ENCODE measurements at places on chromosomes 4 and X.

- DNase-seq, result no peak
Observed at GRCh38 chrX:80335062-80335830, 85.0 kb upstream of the TENT5D start.

DNA sequence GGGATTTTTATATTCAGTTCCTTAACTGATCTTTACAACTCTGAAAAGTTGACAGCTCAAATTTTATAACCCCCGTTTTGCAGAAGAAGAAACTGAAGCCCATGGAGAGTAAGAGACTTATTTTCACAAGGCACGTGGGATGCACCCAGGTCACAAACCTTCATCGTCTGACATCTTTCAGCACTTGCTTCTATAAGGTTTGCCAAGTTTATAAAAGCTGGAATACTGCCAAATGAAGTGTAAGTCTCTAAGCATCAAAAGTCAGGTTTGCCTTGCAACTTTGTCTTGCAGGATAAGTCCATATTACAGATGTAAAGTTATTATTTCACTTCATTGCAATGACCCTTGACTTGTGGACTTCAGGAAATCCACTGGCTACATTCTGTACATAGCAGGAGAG is 6.3 kb upstream of the KCNIP4 start:
- DNase-seq, result no peak

GRCh38 chrX:20988118-20988517 is 386.1 kb upstream of the CNKSR2 start:
- no peak for DNase-seq

- DNase-seq, result no peak
Observed at GRCh38 chr4:125626946-125627345, 312.2 kb downstream of the FAT4 start.

- DNase-seq, result no peak
Observed at GRCh38 chrX:26192204-26192603, at the start of gene MAGEB6. MAGEB6 (plus strand) TSS chrX:26192440; CDS start chrX:26193847, 1,407 bp downstream.

- DNase-seq, result no peak
Observed at GRCh38 chrX:88991583-88992132, 244.6 kb downstream of the CPXCR1 start.

DNA sequence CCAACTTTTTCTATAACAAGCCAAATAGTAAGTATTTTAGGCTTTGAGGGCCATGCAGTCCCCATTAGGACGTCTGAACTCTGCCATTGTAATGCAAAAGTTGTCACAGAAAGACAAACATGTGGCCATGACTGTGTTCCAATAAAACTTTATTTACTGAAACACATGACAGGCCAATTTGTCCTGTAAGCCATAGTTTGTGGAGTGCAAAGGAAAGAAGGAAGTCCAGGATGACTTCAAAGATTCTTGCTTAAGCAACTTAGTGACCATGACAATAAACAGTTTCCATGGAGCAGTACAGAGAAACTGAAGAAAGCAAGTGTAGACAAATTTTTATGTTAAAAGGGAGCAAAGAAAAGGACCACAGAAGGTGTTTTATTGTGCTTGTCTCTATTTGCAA is 35.0 kb upstream of the MYOZ2 start:
- no peak for DNase-seq

- DNase-seq, result no peak
Observed at GRCh38 chr4:71027611-71028010, 34.2 kb downstream of the DCK start.
